Sigmoid colon (tissue), 7 donors: ENCODE measurements at places on chromosomes 12 and 14. TPM values are rescaled to one million over a fixed set of nuclear protein-coding genes. Genes with fewer than 3 reads are reported as not detected.

GRCh38 chr12:105192624-105193225, 43.2 kb downstream of the APPL2 start:
- H3K27ac ChIP-seq: no peak overlapping the region
- H3K4me1 ChIP-seq: no peaks in the 10 kb centered on the region
- no peaks in the 10 kb centered on the region for H3K27me3 ChIP-seq
- DNase-seq: no peak
- H3K4me3 ChIP-seq: no peak overlapping the region

Gene GARIN6
- total RNA-seq: not detected

Gene RARG
- 14.3 TPM for total RNA-seq

Gene VRTN
- not detected for total RNA-seq

DNA sequence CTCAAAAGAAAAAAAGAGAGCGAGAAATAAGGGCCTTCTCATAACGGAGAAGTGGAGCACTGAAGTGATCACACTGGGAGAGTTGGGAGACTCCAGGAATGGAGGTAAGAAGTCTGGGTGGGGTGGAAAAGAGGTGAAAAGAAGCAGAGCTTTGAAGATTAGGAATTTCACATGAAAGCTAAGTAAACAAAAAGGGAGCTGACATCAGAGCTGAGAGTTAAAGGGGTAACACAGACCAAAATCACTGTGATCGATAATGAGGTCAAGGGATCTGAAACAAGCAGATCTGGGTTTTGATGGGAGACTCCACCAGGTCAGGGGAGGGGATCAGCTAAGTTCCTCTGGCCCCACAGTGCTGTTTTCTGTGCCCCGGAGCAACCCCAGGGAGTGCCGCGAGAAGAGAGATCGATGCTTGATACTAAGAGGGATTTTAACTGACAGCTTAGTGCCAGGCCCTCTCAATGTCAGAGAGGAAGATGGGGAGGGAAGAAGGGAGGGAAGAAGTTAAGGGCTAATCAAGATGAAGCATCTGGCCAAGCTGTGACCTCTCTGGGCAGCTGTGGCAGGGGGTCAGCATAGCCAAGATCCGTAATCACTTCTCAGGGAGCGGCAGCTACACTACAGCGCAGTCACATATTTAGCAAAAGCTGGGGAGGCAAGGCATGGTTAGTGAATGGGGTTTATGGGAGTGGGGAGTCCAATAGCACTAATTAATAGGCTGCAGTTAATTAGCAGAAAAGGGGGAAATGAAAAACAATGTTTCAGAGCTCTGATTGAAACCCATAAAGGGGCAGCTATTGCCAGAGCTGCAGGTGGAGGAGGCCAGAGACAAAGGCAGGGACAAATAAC, 8.0 kb downstream of the AQP6 start:
- peaks cover 32% of the 10 kb centered on the region for H3K4me1 ChIP-seq
- no peak overlapping the region for H3K4me3 ChIP-seq
- no peak overlapping the region for H3K27ac ChIP-seq

Gene PLEKHD1
- under 0.01 TPM for total RNA-seq

Gene SIX1
- total RNA-seq: not detected

GRCh38 chr12:27838543-27839185, 58.6 kb upstream of the MANSC4 start:
- no peaks in the 10 kb centered on the region for H3K27me3 ChIP-seq
- H3K27ac ChIP-seq: no peak overlapping the region
- DNase-seq: no peak
- no peaks in the 10 kb centered on the region for H3K36me3 ChIP-seq

DNA sequence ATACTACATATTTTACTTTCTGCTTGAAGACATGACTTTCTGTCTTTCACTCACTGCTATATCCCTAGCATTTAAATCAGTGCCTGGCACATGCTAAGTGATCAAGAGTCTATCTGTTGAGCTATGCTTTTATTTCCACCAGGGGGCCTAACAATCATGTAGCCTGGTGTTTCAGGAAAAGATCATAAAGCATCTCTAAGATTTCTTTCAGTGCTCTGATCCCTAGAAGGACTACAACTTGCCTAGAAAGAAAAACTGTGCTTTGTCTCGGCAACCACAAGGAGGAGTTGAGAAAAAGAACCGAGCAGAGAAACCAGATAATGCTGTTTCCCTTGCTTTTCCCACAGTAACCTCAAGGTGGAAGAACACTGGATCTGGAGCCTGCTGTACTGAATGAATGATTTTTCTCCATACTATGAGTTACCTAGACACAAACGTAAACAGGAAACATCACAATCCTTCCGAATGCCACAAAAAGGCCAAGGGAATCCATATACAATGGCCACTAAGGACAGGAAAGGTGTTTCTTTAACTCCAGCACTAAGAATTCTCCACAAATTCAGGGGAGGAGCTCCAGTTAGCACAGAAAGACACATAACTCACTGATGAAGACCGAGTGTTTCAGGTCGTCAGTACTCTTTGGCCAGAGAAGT, 1.2 kb downstream of the CRY1 start:
- no peaks in the 10 kb centered on the region for H3K36me3 ChIP-seq
- peaks cover 39% of the 10 kb centered on the region for H3K4me1 ChIP-seq
- peak overlapping the region; percentile 100 for H3K27ac ChIP-seq
- H3K27me3 ChIP-seq: no peaks in the 10 kb centered on the region
- no peak for DNase-seq

DNA sequence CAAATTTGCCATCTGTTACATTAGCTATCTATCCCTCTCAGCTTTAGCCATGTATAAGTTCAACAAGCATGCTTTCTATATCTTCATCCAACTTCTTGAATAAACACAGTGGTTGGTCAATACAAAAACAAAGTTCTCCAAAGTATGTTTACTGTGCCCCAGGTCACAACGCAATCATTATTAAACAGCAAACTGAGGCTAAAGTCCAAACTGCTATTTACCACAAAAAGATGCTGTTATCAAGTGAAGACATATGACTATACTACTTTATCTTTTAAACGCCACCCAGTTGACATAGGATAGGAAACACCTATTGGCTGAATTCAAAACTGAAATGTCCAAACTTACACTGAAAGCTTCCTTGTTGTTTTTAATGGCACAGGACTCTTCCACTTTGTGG, 11.7 kb downstream of the ZCCHC8 start:
- H3K27ac ChIP-seq: no peak overlapping the region
- no peak for DNase-seq
- H3K36me3 ChIP-seq: peaks cover 13% of the 10 kb centered on the region
- no peaks in the 10 kb centered on the region for H3K27me3 ChIP-seq
- no peak overlapping the region for H3K4me3 ChIP-seq
- no peaks in the 10 kb centered on the region for H3K4me1 ChIP-seq

- DNase-seq: no peak
- no peaks in the 10 kb centered on the region for H3K27me3 ChIP-seq
- H3K4me1 ChIP-seq: peaks cover 5% of the 10 kb centered on the region
- H3K4me3 ChIP-seq: no peak overlapping the region
- no peaks in the 10 kb centered on the region for H3K36me3 ChIP-seq
Observed at GRCh38 chr12:59080101-59080500, 159.8 kb upstream of the LRIG3 start.
